T-helper 22 cell (primary cell): ENCODE measurements at places on chromosomes 7 and 10.

GRCh38 chr7:151652111-151652510, 132.4 kb upstream of the RHEB start:
- no peak for DNase-seq

DNA sequence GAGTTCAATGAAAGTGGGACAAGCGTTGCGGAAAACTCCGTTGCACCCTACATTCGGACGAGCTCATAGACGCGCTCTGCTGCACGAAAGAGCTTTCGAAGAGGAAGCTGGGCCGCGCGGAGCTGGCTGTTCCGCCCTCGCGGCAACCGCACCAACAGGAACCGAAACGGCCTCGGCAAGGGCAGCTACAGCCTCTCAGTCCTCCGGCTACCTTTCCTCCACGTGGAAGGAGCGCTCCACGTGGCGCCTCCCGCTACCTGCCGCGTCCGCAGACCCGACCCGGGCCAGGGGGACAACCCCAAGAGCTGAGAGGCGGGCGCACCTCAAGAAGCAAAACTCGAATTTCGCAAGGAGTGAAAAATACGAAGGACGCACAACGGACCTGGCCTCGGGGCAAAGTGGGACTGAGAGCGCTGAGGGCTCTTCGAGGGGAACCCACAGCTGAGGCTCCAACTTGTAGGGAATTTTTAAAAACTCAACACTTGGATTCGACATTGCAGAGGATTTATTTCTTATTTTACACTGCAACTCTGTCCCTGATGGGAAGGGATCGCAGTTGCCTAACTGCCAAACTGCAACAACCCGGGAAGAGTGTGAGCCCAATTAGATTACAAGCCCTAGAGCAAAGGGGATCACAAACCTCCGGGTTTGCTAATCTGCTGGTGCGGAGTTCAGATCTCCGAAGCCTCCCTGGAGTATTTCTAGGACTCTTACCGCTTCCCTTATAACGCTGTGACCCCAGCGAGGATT, 1.4 kb downstream of the HPSE2 start:
- DNase-seq: no peak

DNA sequence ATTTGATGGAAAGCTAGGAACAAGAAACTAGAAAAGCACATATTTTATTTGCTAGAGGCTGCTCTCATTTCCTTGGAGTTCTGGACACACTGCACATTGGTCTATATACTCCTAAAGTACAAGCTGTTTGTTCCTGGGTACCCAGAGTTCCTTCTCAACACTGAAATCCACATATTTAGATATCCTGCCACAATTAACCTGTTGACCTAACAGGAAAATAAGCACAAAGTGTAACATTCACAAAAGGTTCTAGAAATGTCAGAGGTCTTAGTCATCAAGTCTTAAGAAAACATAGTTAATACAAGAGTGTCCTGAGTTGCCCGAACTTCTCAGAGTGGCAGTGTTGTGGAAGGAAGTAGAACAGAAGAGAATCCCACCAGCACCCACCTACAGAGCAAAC, 115.6 kb downstream of the ELMO1 start:
- DNase-seq: no peak

DNA sequence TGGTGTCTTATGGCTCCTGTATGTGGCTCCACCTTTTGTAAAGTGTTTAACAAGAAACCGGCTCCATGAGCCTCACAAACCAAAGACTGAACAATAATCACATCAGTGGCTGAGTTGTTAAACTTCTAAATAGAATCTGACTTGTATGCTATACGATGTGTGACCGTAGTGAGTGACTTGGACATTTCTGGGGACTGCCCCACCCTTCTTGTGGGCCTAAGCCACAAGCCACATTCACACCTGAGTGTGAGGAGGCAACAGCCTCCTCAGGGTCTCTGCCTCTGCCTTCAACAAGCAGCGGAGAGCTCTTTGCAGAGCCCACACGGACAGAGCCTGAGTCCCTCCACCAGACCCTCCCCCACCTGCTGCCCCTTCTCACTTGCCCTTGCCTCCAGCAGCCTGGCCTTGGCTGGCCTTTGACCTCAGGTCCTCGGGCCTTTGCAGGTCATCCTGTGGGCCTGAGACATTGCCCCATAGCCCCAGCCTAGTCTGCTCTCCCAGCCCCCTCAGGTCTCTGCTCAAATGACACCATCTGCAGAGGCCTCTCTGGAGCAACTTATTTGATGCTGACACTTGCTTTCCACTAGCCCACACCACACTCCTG, 156.8 kb upstream of the TNS3 start:
- no peak for DNase-seq

- peak; percentile 10 for DNase-seq
These were observed 96.9 kb downstream of the HIPK2 start for GRCh38 chr7:139680676-139681462.

GRCh38 chr10:104052431-104052830, 33.2 kb downstream of the COL17A1 start:
- no peak for DNase-seq

DNA sequence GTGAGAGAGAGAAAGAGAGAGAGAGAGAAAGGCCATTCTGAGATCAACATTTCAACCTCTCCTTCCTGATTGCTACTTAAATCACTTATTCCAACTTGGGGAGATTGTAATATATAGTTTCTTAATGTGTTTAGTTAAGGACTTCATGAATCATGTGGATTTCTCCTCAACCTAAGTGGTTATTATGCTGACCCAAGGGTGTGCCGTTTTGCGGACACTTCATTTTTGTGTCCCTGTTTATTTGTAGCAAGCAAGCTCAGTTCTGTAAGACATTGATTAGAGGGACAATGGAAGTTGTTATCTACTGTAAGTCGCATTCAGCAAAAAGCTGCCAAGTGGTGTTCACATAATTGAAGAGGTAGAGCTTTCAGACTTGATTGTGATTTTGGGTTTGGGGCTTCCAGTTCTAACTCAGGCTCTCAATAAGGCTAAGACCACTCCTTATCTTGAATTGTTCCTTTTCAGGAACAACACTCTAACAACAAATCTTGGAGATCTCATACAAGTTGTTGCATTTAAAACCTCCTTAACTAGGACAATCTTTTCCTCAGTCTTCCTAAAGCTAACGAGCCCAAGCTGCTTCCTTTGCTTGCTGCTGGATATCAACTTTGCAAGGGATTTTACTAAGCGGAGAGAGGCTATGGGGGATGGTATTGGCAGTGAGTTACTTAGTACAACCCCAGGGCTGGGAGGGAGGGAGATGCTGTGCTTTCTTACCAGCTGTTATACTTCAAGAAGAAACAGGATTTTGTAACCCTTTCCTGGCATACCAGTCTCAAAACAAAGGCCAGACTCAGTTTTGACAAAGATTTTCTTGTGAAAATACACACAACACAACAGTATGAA, 19.8 kb upstream of the COL1A2 start:
- DNase-seq: no peak

GRCh38 chr7:3520206-3520605, 219.2 kb downstream of the SDK1 start:
- DNase-seq: no peak

DNA sequence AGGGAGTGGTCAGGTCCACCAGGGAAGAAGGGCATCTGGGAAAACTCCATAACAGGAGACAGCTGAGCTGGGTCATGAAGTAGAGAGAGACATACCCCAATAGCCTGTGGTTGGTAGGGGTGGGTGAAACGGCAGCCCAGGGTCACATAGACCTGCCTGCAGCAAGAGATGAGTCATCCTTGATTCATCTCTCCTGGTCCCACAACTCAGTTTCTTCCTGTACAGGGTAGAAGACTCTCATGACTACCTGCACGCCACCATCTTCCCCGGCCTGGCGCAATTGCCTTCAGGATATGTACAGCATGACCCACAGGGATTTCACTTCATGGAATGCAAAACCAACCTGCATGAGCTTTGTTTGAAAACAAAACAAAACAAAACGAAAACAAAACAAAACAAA, 45.1 kb upstream of the ADAM12 start:
- DNase-seq: no peak

DNA sequence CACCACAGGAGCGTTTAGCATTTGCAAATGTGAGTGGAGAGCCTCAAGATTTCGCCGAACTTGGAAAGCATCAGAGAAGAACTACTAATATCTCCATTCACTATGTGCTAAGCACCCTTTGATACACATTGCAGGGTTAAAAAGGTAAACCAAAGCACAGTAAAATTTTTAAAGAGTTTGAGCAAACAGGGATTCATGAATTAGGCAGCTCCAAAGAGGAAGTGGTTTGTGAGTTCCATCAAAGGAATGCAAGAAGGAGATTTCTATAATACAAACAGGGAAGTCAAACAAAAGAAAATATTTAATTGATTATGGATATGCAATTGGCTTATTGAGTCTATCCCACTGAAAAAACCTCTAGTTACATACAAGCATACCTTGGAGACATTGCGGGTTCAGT, 81.1 kb upstream of the TMEM72 start:
- DNase-seq: no peak

DNA sequence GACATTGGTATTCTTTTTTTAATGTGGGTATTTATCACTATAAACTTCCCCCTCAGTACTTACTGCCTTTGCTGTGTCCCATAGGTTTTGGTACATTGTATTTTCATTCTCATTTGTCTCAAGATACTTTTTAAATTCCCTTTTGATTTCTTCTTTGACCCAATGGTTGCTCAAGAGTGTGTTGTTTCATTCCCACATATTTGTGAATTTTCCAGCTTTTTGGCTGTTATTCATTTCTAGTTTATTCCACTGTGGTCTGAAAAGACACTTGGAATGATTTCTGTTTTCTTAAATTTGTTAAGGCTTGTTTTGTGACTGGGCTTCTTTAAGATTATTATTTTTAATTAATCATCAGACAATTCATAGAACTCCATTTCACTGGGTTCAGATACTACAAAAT, 105.0 kb downstream of the EPC1 start:
- DNase-seq: no peak

- no peak for DNase-seq
These were observed 51.6 kb upstream of the AQP1 start for GRCh38 chr7:30859940-30860496.

- no peak for DNase-seq
These were observed 57.1 kb upstream of the KCTD7 start for GRCh38 chr7:66571568-66571967.

GRCh38 chr7:5591278-5591874, 167.7 kb upstream of the TNRC18 start:
- DNase-seq: no peak

DNA sequence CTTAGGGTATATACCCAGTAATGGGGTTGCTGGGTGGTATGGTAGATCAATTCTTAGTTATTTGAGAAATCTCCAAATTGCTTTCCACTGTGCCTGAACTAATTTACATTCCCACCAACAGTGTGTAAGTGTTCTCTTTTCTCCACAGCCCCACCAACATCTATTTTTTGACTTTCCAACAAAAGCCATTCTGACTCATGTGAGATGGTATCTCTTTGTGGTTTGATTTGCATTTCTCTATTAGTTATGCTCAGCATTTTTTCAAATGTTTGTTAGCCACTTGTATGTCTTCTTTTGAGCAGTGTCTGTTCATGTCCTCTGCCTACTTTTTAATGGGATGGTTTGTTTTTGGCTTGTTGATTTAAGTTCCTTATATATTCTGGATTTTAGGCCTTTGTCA, 66.4 kb downstream of the MGAM2 start:
- no peak for DNase-seq

DNA sequence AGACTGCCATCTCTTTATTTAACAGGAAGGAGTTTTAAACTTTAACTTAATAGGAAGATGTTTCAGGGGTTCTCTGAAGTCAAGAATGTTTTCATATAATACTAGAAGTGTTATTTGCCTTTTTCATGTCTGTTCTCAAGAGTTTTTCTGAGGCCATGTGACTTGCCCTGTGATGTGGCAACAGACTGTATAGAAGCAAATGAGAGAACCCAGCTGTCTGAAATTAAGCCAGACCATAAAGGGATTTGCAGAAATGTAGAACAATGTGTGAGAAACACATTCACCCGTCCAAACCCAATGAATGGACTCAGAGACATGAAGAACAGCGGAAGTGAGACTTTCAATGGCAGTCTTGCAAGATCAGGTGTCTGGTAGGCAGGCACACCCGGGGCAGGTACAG, 23.8 kb downstream of the MAPK8 start:
- DNase-seq: no peak

DNA sequence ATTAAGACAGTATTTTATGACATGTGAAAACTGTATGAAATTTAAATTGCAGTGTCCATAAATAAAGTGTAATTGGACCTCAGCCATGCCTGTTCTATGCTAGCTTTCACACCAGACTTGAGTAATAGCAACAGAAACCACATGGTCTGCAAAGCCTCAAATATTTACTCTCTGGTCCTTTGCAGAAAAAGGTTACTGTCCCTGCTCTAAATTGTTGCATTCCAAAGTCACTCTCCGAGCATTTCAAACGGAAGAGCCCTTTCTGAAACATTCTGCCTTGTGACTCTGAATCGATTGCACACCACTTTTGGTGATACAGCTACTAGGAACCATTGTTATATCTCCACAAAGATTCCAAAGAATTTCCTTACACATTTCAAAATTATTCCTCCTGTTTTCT, 81.0 kb upstream of the STK17A start:
- DNase-seq: no peak

- no peak for DNase-seq
These were observed 449.9 kb upstream of the ANKRD30A start for GRCh38 chr10:36675458-36675880.

DNA sequence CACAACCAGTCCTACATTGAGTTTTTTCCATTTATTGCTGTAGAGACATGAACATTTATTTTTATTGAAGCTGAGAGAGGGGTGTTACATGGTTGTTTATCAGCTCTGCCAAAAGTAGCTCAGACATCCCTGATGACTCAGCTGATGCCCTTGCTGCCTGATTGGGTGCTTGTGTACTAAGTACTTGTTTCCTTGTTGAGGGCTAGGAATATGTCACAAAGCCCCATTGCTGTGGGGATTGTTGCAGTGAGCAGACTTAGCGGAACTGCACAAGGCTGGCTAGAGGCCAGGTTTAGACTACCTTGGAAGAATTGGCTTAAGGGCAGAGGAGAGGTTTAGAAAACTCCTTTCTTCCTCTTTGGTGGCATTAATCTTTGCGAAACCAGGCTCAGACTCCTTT, 110.6 kb downstream of the AUTS2 start:
- no peak for DNase-seq

GRCh38 chr10:51879238-51879637, 179.8 kb upstream of the CSTF2T start:
- no peak for DNase-seq

DNA sequence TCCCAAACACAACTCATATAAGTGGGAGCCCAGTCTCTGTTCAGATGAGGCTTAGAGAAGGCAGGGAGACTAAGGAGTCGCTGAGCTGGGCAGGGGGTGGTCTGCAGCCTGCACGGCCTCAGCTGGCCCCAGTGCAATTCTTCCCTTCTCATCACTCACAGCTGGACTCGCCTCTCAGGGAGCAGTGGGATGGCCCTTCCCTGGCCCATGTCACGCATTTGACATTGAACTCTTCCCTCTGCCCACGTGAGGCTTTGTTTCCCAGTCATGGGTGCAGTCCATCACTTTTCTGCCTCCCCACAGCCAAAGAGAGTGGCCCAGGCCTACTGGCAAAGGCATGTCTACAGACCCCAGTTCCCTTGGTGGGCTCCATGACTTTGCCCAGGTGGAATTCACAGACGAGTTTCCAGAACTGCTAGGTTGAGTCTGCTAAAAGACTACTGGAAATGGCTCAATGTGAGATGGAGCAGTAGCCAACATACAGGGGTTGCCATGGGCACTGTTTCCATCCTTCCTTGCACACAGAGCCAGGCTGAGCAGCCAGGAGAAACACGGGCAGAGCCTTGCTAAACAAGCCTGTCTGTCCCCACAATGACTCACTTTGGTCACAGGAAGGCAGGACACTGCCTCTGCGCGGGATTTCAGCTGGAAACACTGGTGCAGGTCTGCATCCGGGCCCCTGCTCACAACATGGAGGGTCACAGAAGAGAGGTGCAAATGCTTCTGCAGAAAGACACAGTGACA, 90.1 kb downstream of the OAT start:
- no peak for DNase-seq

GRCh38 chr10:26737730-26738129, 40.2 kb downstream of the PDSS1 start:
- peak; percentile 12 for DNase-seq
